Activated CD4-positive, alpha-beta T cell treated with anti-CD3 and anti-CD28 coated beads, Interleukin-2, Interleukin-4, amounts not matched to agents 100 ng/mL and 50 ng/mL, durations not matched to agents 16 hours and 8 hours (primary cell): ENCODE measurements at places on chromosomes 16 and 17.

GRCh38 chr17:44903012-44903685, 3.9 kb upstream of the EFTUD2 start:
- no peak for DNase-seq

- DNase-seq, result no peak
These were observed 14.0 kb downstream of the GSE1 start for GRCh38 chr16:85627089-85627488.

DNA sequence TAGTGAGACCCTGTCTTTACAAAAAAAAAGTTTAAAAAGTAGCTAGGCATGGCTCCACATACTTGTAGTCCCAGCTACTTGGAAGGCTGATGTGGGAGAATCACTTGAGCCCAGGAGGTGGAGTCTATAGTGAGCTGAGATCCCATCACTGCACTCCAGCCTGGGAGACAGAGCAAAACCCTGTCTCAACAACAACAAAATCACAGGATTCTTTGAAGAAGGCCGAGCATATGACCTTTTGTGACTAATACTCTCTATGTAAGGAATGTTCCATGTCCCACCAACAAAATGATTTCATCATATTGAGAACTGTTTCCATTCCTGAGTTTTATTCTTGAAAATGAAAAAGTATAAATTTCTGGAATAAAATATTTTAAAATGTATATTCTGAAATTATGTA, 58.9 kb upstream of the EFCAB3 start:
- no peak for DNase-seq

GRCh38 chr17:77316191-77316641, 175.4 kb downstream of the SEC14L1 start:
- DNase-seq, result no peak

DNA sequence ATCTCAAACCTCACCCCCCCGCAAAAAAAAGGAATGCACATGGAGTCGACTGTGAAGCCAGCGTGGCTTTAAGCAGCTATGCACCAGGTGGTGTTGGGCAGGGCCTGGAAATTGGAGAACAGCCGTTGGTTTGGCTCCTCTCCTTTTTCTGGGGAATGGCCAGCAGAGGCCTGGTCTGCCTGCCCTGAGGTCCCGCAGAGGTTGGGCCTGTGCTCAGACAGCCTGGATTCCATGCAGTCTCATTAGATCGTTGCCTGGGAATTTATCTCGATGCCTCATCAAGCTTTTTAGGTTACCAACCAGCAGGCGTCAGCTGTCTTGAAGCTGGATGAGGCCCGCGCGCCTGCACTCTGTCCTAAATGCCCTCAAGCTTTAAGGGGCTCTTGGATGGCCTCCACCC, 9.8 kb downstream of the SLC12A3 start:
- no peak for DNase-seq

GRCh38 chr17:67575325-67575724, 142.4 kb upstream of the NOL11 start:
- DNase-seq, result no peak

- no peak for DNase-seq
These were observed 57.1 kb downstream of the GTF3C1 start for GRCh38 chr16:27492588-27492979.

DNA sequence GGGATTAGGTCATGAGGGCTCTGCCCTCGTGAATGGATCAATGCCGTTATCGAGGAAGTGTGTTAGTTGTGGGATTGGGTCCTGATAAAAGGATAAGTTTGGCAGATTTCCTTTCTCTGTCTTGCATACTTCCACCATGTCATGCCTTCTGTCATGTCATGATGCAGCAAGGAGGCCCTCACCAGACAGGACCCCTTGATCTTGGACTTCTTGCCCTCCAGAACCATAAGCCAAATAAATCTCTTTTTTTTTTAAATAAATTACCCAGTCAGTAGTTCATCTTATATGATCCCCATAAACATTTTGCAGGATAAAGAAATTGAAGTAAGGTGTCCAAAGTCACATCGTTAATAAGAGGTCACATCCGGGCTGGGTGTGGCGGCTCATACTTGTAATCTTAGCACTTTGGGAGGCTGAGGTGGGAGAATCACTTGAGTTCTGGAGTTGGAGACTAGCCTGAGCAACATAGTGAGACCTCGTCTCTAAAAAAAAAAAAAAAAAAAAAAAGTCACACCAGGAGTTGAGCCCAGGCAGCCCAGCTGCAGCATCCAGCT, 25.2 kb downstream of the HEXIM2 start:
- DNase-seq, result no peak
